ENCODE measurements at places on chromosomes 6 and 20. TPM values are rescaled to one million over a fixed set of nuclear protein-coding genes. Genes with fewer than 3 reads are reported as not detected.

Gene SLC25A27
- 0.75 TPM for total RNA-seq

Gene GSTA3
- total RNA-seq, result not detected

Gene NFKBIL1
- total RNA-seq, result 28.2 TPM

Gene LY6G6C
- not detected for total RNA-seq

Gene GTF2H4
- total RNA-seq, result 11.7 TPM

Gene PNPLA1
- not detected for total RNA-seq

Gene FILIP1
- total RNA-seq, result 0.35 TPM

Gene DEFB132
- total RNA-seq, result not detected

Gene PAK5
- total RNA-seq, result not detected

Gene CEP57L1
- total RNA-seq, result 14.7 TPM
